ENCODE measurements at places on chromosomes 6 and 20.

DNA sequence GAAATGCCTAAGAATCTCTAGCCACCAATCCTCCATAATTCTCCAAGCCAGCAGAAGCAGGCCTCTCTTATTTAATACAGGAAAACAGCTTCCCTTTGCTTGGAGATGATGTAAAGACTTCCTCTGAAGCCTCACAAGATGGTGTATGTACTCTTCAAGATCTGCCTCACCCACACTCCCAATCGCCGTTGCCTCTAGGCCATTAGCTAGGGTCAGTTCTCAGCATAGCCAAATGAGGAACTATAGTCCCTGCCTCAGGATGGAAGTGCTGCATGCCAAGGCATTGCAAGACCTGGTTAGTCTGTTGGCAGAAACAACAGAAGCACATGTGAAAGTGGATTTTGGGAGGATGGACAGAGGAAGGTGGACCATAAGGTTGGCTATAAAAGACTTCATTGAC lies 139.1 kb downstream of the SCML4 start:
- no peak overlapping the region for H3K4me3 ChIP-seq
- H3K27me3 ChIP-seq = no peaks in the 10 kb centered on the region
- no peaks in the 10 kb centered on the region for H3K4me1 ChIP-seq
- H3K27ac ChIP-seq = no peak overlapping the region
- H3K36me3 ChIP-seq = no peaks in the 10 kb centered on the region

DNA sequence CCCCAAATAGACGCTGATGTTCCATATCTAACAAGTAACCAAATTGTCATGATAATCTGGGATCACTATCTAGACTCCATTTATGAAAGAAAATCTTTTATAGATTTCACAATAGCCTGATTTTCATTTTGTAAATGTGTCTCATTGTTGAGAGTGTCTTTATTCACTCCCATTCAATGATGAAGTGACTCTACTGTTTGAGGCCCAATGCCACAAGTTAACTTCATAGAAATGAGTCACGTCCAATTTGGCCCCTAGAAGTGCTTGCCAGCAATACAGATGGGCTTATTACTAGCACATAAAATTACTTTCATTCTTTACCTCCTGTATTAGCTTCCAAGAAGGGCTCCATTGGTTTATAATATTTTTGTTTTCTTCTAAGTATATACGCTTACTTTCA lies 6.3 kb downstream of the IPCEF1 start:
- H3K27me3 ChIP-seq = no peaks in the 10 kb centered on the region
- DNase-seq = no peak
- no peak overlapping the region for H3K4me3 ChIP-seq
- H3K36me3 ChIP-seq = no peaks in the 10 kb centered on the region
- H3K4me1 ChIP-seq = no peaks in the 10 kb centered on the region

DNA sequence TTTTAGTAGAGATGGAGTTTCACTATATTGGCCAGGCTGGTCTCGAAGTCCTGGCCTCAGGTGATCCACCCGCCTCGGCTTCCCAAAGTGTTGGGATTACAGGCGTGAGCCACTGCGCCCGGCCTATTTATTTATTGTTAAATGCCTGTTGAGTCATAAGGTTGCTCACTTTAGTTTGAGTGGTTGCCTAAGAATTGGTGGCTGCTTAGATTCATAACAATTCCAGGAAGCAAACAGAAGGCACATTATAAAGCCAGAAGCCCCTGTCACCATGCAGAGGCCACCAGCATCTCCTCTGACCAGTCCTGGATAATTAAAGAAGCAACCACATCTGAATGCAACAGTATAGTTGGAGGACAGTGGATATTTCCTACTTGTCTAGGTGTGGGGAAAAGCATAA lies 24.0 kb upstream of the ARMH2 start:
- no peak for DNase-seq
- H3K27ac ChIP-seq = no peak overlapping the region
- no peak overlapping the region for H3K4me3 ChIP-seq
- no peaks in the 10 kb centered on the region for H3K4me1 ChIP-seq
- H3K36me3 ChIP-seq = peaks cover 24% of the 10 kb centered on the region
- H3K27me3 ChIP-seq = no peaks in the 10 kb centered on the region

DNA sequence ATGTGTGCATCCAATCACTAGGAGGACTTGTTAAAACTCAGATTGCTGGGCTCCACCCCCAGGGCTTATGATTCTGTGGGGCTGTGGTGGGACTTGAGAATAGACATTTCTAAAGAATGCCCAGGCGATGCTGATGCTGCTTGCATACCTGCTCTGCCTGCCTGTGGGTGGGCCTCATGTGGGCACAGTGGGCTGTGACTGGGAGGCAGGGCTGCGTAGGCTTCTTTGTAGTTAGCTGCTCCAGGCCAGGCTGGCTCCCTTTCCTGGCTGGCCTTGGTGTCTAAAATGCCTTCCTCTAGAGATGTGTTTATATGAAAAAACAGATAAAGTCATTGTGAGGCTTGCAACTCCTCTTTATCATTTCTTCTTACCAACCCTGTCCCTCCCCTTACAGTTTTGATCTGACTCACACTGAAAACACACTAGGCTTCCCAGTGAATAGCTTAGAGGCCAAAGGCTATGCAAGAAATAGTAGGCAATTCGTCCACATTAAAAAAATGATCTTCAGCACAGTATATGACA lies 495.5 kb upstream of the MAP3K7 start:
- no peak overlapping the region for H3K27ac ChIP-seq
- no peaks in the 10 kb centered on the region for H3K36me3 ChIP-seq
- DNase-seq = no peak

DNA sequence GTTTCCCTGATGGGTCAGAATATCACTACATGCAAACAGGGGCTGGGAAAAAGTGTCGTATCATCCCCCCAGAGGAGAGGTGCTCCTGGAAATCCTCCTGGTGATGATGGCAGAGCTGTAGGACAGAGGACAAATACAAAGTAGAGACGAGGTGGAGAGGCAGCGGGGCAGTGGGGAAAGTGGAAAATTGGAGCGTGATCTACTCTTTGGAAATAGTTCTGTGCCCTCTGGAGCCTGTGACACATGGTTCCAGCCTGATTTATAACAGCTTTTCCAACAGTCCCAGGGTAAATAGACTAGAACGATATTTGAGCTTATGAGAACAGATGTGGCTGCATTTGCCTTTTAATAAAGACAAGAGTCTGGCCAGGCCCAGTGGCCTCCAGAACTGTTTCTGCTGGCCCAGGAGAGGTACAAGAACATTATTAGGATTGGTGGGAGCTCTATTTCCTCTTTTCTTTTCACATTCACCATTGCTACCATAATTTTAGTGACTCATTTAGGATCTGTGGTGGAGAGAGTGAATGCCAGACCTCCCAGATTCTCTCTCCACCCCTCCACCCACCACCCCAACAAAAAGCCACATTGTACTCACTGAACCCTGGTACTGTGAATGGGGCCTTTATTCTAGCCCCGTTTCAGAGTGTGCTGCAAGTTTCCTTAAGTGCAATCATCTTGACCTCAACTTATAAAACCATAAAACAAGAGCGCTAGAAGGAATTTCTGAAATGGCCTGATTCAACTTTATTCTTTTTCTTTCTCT lies 78.3 kb downstream of the BTBD3 start:
- no peak overlapping the region for H3K4me3 ChIP-seq
- no peaks in the 10 kb centered on the region for H3K27me3 ChIP-seq
- no peaks in the 10 kb centered on the region for H3K36me3 ChIP-seq
- DNase-seq = peak; percentile 12

GRCh38 chr6:98640366-98640765 lies 194.0 kb upstream of the POU3F2 start:
- H3K36me3 ChIP-seq = no peaks in the 10 kb centered on the region
- H3K4me1 ChIP-seq = no peaks in the 10 kb centered on the region

DNA sequence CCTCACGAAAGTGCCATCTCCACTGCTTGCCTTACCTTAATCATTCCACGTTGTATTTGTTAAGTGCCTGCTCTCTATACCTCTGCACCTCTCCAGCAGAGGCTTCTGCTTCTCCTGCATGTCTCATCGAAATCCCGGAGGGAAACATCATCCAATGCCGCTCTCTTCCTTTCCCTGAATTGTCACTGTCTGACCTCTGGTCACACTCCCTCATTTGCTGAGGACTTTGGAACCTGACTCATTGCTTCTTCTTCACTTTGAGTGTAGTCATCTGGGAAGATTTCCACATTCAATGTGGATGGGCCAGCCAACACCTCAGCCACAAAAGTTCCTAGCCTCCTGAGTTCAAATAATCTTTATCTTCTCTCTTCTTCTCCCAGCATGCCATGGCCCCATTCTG lies 78.9 kb upstream of the BEND6 start:
- H3K4me3 ChIP-seq = no peak overlapping the region
- no peak for DNase-seq
- no peaks in the 10 kb centered on the region for H3K4me1 ChIP-seq

- no peaks in the 10 kb centered on the region for H3K4me1 ChIP-seq
- no peak overlapping the region for H3K4me3 ChIP-seq
- H3K36me3 ChIP-seq = no peaks in the 10 kb centered on the region
- no peaks in the 10 kb centered on the region for H3K27me3 ChIP-seq
- H3K27ac ChIP-seq = no peak overlapping the region
These were observed 348.9 kb upstream of the KCNQ5 start for GRCh38 chr6:72272958-72273357.

DNA sequence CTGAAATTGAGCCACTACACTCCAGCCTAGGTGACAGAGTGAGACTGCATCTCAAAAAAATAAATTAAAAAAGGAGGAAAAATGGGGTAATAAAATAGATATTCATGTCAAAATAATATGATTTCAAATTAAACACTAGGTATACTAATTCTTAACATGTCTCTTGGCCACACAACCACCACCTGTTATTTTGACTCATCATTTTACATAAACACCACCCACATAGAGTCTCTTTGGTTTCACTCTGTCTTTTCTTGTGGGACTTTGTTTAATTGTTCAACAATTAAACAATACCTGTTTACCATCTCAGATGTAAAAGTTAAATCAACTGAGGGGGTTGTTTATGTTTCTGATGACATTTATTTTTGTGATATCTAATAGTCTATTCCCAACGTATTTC lies 476.8 kb upstream of the ADGRB3 start:
- H3K4me1 ChIP-seq = no peaks in the 10 kb centered on the region
- no peak overlapping the region for H3K4me3 ChIP-seq
- no peak overlapping the region for H3K27ac ChIP-seq
- H3K27me3 ChIP-seq = no peaks in the 10 kb centered on the region

DNA sequence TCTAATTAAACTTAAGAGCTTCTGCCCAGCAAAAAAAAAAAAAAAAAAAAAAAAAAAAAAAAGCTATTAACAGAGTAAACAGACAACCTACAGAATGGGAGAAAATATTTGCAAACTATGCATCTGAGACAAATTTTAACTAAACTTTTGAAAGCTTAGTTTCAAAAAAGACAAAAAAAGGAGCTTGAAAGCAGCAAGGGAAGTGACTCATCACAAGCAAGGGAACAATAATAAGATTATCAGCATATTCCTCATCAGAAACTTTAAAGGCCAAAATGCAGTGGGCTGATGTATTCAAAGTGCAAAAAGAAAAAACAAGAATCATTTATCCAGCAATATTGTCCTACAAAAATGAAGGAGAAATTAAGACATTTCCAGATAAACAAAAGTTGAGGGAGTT lies 158.6 kb downstream of the RNF144B start:
- no peaks in the 10 kb centered on the region for H3K4me1 ChIP-seq
- H3K27ac ChIP-seq = no peak overlapping the region
- H3K4me3 ChIP-seq = no peak overlapping the region
- no peaks in the 10 kb centered on the region for H3K27me3 ChIP-seq

- no peaks in the 10 kb centered on the region for H3K4me1 ChIP-seq
- no peak for DNase-seq
These were observed 19.1 kb upstream of the LYRM2 start for GRCh38 chr6:89657445-89658158.

GRCh38 chr6:18493382-18493891 lies 106.3 kb downstream of the RNF144B start:
- no peaks in the 10 kb centered on the region for H3K36me3 ChIP-seq
- no peak overlapping the region for H3K4me3 ChIP-seq
- no peaks in the 10 kb centered on the region for H3K4me1 ChIP-seq
- DNase-seq = no peak
- no peaks in the 10 kb centered on the region for H3K27me3 ChIP-seq
- H3K27ac ChIP-seq = no peak overlapping the region

DNA sequence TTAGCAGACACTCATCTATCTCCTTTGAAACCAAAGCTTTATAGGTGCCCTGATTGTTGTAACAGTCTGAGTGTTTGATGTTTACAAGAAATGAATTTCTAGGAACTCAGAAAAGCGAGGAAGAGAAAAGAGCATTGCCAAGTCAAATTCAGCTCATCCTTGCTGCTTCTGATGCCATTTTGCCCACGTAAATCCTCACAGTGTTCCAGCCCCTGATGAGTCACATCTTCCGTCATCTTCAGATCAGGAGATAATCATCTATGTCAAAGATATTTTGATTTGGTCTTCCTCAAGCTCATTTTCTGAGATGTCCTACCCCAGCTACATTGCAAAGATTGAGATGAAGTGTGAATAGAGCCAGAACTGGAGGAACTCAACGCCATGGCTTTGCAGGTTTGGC lies 426.2 kb downstream of the BMP2 start:
- H3K27ac ChIP-seq = no peak overlapping the region
- no peaks in the 10 kb centered on the region for H3K4me1 ChIP-seq
- no peak for DNase-seq
- H3K27me3 ChIP-seq = no peaks in the 10 kb centered on the region

GRCh38 chr6:132400555-132400882 lies 756 bp downstream of the MOXD1 start:
- H3K4me1 ChIP-seq = peaks cover 5% of the 10 kb centered on the region
- DNase-seq = no peak
- no peak overlapping the region for H3K27ac ChIP-seq
- H3K36me3 ChIP-seq = no peaks in the 10 kb centered on the region
- H3K4me3 ChIP-seq = peak overlapping the region; percentile 61

DNA sequence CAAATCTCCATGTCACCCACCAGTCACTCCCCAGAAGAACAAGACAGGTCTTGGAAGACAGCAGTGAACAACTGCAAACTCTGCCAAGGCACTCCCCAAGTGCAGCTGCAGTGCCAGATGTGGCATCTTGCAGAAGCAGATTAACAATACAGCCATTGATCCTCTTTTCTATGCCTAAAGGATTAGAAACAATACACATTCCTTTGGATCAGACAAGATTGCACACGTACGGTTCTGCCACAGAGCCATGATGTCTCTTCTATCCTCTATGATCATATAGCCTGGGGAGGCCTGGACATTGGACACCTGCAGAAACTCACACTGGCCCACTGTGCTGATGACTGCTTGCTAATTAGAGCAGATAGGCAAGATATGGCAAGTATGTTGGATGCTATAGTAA lies 155.9 kb downstream of the MYLK4 start:
- H3K36me3 ChIP-seq = no peaks in the 10 kb centered on the region
- no peak for DNase-seq

GRCh38 chr6:112113431-112113830 lies 26.0 kb downstream of the FAM229B start:
- H3K4me1 ChIP-seq = peaks cover 17% of the 10 kb centered on the region
- H3K4me3 ChIP-seq = no peak overlapping the region
- H3K27ac ChIP-seq = peak overlapping the region; percentile 14
- H3K36me3 ChIP-seq = peaks cover 100% of the 10 kb centered on the region
- H3K27me3 ChIP-seq = no peaks in the 10 kb centered on the region

DNA sequence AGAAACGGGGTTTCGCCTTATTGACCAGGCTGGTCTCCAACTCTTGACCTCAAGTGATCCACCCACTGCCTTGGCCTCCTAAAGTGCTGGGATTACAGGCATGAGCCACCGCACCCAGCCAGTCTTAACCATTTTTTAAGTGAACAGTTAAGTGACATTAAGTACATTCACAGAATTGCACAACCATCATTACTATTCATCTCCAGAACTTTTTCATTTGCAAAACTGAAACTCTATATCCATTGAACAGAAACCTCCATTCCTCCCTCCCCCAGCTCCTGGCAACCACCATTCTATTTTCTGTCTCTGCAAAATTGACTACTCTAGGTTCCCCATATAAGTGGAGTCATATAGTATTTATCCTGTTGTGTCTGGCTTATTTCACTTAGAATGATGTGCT lies 59.7 kb downstream of the PLCB4 start:
- DNase-seq = no peak
- no peak overlapping the region for H3K27ac ChIP-seq
- H3K4me1 ChIP-seq = no peaks in the 10 kb centered on the region
- no peaks in the 10 kb centered on the region for H3K36me3 ChIP-seq
- H3K4me3 ChIP-seq = no peak overlapping the region

Measured in heart left ventricle (tissue), 16 donors.